ENCODE measurements at places on chromosomes 1 and 21.

- peak; percentile 47 for DNase-seq
Measured at GRCh38 chr21:32448803-32449594, 36.5 kb downstream of the EVA1C start.

DNA sequence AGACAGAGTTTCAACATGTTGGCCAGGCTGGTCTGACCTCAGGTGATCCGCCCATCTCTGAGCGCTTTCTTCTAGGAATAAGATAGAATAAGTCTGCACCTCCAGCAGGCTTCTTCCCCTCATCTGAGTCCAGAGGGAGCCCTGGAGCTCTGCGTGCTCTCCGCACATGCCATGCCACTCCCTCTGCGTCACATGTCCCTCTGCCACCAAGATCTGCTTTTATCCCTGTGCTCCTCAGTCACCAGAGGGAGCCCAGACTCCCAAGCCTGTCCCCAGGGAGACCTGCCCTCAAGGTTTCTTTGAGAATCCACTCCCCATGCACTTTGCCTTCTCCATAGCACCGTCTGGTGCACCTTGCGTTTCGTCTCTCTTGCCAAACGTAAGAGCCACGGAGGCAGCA is 213.0 kb downstream of the CAMTA1 start:
- no peak for DNase-seq

DNA sequence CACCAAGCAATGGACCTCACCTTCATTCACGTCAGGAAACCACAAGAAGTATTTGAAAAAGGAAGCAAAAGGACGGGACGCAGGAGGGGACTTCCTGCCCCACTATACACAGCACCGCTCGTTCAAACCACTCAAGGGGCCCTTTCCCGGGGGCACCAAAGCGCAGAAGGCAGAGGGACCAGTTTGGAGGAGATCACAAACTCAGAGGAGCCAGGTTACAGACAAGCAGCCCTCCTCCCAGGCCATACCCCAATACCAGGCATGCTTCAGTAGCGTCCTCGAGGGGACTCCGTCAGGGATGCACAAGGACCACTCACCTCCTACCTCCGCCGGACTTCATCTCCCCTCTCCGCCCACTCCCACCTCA is 685 bp downstream of the CRTC2 start:
- no peak for DNase-seq

- no peak for DNase-seq
Measured at GRCh38 chr1:116671912-116672311, 4.4 kb upstream of the IGSF3 start.

DNA sequence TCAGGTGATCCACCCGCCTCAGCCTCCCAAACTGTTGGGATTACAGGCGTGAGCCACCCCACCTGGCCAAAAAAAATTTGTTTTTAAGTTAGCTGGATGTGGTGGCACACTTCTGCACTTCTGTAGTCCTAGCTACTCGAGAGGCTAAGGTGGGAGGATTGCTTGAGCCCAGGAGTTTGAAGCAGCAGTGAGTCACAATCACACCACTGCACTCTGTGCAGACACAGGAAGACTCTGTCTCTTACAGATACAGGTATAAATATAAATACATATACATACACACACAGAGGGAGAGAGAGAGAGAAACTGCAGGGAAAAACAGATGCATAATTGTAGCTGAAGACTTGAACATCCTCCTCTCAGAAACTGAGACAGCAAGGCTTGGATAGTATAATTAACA is 34.8 kb upstream of the EPS15 start:
- DNase-seq: no peak
